Activated naive CD8-positive, alpha-beta T cell treated with anti-CD3 and anti-CD28 coated beads, Interleukin-2, amount 10 ng/mL, durations not matched to agents 7 days and 5 days (primary cell): ENCODE measurements at places on chromosomes 2 and 18. TPM values are rescaled to one million over a fixed set of nuclear protein-coding genes. Genes with fewer than 3 reads are reported as not detected.

Gene KLHL30
- not detected for total RNA-seq

Gene TM4SF20
- not detected for total RNA-seq

Gene KIF5C
- 13.3 TPM for total RNA-seq

Gene NAT8
- not detected for total RNA-seq

Gene PCARE
- not detected for total RNA-seq

Gene IMMT
- 122 TPM for total RNA-seq

Gene REG1B
- not detected for total RNA-seq

Gene ERBB4
- not detected for total RNA-seq

GRCh38 chr2:121049131-121049530, 235.9 kb downstream of the TFCP2L1 start:
- no peak for DNase-seq

GRCh38 chr2:12110481-12110880, 364.0 kb downstream of the LPIN1 start:
- no peak for DNase-seq

DNA sequence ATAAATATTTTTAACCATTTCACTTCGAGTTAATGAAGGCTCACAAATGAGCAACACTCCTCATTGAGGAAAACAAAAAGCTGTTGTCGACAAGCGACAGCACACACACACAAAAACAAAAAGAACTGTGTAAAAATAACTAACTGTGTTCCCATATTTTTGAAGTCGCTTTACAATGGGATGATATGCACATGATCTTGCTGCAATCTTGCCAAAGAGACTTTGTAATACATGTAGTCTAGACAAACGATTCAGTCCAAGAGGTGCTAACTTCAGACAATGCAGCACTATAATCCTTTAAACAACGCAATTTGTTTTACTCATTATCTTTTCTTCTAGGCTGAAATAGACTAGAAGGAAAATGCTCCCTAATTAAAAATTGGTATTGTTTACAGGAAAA, 7.2 kb upstream of the USP34 start:
- no peak for DNase-seq

DNA sequence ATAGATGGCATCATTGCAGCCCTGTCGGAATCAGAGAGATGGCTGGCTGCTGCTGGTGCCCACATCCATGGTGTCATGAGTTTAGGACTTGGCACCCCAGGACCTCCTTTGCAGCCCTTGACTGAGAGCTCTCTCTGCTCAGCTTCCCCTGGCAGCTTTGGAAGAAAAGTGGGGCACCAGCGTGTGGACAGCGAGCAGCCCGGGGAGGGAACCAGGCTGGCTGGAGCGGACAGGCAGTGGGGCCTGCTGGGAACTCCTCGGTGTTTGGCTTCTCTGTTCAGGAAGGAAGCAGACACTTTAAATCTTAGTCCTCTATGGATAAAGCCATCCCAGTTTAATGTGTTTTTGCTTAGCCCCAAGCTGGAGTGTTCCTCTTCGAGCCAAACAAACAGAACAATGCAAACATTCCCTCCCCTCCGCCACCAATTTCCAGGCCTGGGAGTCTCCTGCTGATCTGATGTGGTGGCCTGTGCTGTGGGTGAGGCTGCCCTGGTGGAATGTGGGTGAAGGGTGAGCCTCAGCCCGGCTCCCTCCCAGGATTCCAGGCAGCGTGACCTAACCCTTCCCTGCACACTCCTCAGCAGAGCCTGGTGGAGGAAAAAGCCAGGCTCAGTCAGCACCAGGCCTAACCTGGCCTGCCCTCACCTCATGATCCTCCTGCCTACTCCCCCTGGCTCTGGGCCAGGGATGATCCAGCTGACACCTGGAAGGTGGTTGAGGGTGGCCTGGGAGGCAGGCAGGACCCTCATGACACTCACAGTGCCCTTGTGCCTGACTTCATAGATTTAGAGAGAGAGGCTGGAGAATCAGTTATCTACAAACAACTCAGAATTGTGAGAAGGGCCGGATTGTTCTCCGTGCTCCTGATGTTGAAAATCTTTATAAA, 21.6 kb upstream of the ITGB6 start:
- no peak for DNase-seq

DNA sequence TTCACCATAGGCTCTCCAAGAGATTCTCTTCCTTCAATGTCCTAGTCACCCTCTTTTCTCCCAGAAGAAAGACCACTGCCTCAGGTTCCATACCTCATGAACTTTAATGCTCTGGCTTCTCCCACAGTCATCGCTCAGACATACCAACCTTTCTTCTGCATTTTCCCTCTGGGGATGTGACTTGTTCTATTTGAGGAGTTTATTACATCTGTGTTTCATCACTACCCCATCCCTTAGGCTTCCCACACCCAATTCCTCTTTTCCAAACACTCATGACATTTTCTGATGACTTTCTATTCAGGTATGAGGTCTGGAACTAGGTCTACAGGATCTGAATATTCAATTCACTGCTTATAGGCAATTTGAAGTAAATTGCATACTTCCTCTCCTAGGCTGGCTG, 298.6 kb upstream of the MAP2 start:
- no peak for DNase-seq

DNA sequence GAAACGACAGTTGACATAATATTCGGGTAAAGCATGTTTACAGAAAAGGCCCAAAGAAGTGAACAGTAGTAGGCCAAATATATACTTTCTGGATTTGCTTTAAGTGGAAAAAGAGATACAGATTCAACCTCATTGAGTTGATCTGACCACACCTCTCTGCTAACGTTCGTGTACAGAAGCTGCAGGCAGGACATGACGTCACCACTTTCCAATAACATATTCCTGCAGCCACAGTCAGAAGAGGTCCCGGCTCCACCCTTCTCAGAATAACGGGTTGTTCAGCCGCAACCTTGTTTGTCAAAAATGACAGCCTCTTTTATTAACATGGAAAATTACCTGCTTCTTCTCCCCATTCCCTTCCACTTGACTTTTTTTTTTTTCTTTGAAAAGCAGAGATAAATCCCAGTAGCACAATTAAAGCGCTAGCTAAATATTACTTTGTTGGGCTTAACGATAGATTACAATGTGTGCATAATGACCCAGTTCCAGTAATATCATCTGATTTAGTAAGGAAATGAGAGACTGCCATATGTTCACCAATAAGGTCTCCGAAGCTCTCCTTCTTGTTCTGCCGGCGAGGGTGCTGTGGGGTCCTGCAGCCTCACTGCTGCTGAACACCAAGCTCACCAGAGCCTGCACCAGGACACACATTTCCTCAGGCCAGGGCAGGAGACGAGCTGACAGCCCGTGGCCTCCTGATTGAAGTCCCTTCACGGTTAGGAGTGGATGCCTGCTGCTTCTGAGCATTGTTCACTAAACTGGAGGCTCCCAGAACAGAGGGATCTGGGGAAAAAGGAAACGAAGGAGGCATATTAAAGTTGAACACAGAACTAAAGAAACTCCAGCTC, 451.0 kb upstream of the SALL3 start:
- DNase-seq: no peak

- no peak for DNase-seq
These were observed 16.5 kb downstream of the SLC4A3 start for GRCh38 chr2:219643788-219644398.

DNA sequence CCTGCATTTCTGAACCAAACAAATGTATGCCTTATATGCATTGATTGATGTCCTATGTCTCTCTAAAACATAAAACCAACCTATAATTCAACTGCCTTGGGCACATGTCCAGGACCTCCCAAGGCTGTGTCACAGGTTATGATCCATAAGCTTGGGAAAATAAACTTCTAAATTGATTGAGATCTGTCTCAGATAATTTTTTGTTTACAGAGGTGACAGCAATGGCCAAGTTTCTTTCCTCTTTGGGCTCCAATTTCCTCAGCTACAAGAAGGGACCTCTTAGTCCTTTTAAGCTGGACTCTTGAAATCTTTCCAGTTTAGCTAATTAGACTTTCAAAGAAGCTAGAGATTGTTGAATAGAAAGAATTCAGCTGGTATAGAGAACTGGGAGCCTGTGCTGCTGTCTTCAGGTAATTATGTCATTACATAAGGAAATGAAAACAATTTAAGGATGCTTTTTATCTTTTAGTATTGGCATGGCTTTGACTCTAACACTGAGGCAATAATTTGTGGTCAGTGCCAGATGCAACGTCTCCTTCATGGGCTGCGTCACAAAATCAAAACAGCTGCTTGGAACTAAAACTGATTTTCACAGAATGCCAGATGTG, 412.1 kb upstream of the TRIB2 start:
- DNase-seq: no peak

DNA sequence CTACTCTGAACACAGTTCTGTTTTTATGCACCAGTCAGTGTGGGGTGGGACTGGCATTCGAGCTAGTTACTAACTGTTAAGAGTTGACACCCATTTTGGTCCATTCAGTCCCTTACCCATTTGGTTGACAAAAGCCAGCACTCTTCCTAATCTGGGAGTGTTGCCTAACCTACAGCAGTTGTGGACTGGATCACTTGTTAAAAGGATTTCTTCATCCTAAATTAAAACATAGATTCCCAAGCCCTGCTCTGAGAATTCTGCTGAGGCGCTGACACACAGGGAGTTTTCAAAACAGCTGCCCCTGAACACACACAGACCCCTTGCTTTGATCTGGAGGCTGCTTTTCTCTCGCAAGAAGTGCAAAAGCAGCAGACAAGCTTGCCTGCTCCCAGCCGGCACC, 6.4 kb downstream of the TIMM21 start:
- DNase-seq: no peak

DNA sequence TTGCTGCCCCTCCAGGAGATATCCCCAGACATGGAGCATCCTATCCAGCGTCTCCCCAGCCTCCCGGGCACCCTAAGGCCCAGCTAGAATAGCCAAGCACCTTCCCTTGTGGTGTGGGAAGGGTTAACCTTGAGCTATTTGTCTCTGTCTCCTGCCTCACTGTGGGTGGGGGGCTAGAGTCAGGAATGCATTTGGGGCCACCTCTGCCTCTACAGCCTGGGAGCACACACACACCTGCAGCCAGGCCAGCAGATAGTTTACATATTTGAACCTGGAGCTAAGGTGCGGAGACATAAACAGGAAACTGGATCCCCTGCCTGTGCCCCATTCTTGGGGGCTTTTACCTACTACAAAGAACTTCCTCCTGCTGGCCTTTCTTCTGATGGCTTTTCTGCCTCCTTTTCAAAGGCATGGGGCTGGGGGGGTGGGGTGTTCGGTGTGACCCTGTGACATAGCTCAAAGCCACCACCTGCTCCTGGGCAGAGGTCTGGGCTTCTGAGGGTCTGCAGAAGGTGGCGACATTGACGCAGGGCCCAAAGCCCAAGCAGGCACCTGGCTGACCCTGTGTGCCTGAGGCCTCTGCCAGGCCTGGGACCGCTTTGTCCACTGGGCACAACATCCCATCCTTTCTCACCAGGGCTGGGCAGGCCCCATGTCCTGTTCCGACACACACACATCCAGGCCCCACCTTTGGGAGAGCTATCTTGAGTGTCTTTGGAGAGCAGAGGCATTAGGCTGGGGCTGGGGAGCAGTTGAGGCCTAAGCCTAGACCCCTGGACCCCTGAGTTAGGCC, 34.2 kb downstream of the EMX1 start:
- DNase-seq: no peak

- no peak for DNase-seq
These were observed 40.8 kb upstream of the PPP1R1C start for GRCh38 chr2:181944914-181945291.

- DNase-seq: peak; percentile 30
These were observed 45.0 kb upstream of the ALPP start for GRCh38 chr2:232333361-232334135.

DNA sequence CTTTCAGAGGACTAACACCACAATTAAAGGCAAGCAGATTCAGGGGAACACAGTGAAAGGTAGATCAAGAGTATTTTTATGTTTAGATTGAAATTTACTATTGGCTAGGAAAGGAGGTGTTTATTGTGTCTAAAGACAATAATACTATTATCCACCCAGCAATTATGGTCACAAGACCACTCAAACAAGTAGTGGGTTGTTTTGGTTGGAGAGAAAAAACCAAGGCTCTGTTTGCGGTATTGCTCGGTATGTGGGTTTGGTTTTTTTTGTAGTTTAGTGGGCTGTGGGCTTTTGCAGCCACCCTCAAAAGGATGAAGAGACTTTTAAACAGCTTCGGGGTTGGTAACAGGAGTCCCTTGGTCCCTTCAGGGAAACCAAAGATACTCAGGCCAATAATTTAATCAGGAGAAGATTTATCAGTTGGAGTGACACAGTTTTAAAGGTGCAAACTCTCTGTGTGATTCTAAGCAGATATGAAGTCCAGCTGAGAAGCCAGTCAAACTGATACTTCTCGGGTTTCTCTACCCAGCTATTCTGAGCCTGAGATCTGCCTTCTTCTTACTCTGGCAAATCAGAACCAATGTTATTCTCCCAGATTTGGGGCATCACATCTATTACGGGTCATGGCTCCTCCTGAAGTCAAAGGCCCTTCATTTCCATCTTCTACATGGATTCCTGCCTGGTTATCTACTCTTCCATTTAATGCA, 55.3 kb downstream of the DCC start:
- DNase-seq: no peak

GRCh38 chr2:128452024-128452411, 133.3 kb upstream of the HS6ST1 start:
- no peak for DNase-seq

GRCh38 chr2:57880446-57880845, 166.2 kb upstream of the VRK2 start:
- DNase-seq: no peak

DNA sequence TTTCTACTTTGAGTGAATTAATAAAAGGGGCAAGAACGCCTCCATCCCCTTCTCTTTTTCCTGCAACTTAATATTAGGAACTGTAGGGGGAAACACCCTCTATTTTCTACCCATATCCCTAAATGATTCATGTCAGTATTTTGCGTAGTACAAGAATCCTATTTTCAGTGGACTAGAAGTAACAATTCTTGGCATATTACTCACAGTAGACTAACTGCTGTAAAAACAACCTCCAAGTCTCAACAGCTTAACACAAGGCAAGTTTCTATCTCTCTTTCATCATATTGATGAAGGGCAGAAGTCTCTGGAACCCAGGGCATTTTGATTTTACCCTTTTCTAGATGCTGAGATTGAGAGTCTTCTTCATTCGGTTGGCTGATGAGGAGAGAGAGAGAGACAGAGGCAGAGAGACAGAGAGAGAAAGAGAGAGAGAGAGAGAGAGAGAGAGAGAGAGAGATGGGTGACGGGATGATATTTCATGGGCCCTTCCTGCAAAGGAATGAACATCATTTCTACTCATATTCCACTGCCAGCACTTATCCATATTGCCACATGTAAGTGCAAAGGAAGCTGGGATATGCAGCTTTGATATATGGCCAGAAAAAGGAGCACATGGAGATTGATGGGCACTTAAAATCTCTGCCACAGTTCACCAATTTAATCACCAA, 481.6 kb downstream of the LPIN1 start:
- DNase-seq: no peak

DNA sequence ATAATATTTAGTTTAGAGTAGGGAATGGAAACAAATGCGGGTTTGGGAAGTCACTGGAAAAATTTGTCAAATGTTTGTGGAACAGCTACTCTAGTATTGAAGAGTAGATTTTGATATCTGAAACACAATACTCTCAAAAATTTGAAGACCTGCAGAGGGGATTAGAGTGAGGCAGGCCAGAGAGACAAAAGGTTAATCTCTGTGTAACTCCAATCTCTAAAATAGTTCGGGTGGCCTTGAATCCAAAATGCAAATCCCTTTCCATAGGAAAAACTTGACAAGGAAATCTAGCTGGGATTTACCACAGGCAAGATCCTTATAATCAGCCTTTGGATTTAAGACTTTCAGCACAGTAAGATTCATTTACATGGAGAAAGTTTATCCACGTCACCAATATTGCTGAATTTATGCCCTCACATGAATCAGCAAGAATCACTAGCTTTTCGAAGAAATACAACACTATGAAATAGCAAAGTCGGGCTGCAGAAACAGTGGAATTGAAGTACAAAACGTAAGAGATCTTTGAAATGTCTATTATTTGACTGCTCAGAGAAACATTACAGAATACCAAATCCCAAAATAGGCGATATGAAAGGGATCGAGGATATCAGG, 423.7 kb upstream of the ZNF804A start:
- no peak for DNase-seq
